ENCODE measurements at places on chromosomes 11 and 22.

- no peak for DNase-seq
Observed at GRCh38 chr11:125075242-125075625, 12.1 kb downstream of the SLC37A2 start.

GRCh38 chr11:75200051-75200450, 40.5 kb upstream of the TPBGL start:
- DNase-seq: no peak

- DNase-seq: peak; percentile 70
Observed at GRCh38 chr11:133078591-133079404, 453.5 kb downstream of the OPCML start.

DNA sequence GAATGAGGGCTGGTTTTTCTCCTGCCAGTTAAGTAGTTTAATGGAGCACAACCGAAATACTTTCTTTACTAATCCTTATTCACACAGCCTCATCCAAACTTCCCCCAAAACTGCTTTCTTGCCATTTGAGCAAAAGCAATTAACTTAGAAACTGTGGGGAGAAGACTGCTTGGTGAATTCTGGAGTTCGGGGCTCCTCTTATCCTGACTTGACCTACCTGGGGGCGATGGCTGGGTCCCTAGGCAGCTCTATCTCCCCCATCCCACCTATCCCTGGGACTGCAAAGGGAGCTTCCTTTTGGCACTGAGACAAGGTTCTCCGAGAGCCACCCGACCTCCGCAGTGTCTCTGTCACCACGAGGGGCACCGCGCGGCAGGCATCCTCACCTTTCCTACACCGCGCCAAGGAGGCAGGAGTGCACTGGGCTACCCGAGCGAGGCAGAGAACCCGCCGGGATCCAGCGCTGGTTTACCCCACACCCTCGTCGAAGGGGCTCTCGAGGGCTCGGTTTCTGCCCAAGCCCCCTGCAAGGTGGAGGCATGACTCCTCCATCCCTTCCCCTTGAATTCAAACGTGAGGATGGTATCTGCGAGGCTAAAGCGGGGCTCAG, 759 bp downstream of the DESI1 start:
- peak; percentile 38 for DNase-seq

DNA sequence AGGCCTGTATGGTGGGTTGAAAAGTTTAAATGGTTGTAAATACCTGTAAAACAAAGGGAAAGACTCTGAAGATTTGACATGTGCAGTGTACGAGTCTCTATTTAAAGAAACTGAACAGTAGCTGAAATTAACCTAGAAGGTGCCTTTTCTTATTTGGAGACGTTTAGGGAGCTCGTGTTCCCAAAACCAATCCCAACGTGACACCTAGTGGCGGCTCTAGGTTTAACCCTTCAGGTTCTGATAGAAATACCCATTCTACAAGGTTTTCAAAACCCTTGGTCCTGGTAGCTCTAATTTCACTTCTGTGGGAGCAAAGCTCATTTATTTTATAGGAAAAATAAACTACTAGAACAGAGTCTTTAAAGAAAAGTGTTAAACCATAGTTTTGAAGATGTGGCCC, 258.3 kb downstream of the LRRC4C start:
- peak; percentile 16 for DNase-seq

DNA sequence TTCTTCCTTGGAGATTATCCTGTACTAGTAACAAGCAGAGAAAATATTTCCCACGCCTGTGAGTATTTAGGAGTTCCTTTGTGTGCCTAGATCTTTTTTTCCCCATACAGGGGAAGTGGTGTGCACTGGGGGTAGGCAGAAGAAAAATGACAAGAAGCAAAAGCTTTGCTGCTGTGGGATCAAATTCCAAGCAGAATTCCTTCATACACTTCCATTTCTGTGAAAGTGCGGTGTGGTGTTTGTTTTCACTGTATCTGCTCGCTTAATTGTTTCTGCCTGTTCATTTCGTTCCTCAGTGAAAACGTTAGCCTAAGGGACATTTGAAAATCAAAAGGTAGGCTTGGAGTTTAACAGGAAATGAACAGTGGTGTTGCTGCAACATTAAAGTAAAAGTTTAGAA, 47.9 kb downstream of the BLID start:
- DNase-seq: no peak

GRCh38 chr22:43401661-43402060, 10.2 kb upstream of the MPPED1 start:
- DNase-seq: no peak

- peak; percentile 86 for DNase-seq
Observed at GRCh38 chr11:134124660-134125451, 56.0 kb downstream of the JAM3 start.

- no peak for DNase-seq
Observed at GRCh38 chr11:41947392-41947791, 487.9 kb upstream of the LRRC4C start.

DNA sequence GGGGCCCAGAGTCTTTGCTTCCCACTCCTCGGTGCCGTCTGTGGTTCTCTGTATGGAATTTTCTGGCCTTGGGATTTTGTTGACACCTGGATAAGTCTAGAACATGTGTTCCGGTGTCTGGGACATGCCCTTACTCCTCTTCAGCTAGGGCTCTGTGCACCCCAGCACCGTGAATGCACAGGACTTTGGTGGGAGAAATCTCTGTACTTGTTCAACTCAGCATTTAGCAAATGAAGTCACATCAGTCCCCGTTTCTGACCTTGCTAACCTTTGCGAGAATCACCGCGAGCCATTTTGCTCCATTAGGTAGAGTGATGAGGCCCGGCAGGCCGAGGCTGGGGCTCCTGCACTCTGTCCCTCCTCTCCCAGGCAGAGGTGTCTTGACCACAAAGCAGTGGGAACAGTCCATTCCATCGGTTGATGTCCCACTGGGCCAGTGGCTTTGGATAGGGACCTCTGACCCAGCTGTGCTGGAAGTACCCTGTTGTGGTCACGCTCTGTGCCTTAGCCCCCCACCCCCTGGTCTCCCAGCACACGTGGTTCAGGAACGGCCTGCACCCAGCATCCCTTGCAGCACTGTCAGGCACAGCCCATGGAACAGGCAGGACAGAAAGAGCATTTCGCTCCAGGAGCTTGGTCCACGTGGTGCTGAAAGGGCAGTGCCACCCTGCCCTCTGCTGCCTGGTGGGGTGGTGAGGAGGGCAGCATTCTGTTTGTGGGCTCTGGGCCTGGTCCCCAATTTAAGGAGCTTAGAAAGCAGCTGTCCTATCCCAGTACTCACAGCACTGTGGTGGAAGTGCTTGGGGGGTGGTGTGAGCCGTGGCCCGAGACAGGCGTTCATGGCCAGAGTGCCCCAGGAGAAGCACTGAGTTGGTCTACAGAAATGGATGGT, 73.4 kb downstream of the MED15 start:
- DNase-seq: no peak

DNA sequence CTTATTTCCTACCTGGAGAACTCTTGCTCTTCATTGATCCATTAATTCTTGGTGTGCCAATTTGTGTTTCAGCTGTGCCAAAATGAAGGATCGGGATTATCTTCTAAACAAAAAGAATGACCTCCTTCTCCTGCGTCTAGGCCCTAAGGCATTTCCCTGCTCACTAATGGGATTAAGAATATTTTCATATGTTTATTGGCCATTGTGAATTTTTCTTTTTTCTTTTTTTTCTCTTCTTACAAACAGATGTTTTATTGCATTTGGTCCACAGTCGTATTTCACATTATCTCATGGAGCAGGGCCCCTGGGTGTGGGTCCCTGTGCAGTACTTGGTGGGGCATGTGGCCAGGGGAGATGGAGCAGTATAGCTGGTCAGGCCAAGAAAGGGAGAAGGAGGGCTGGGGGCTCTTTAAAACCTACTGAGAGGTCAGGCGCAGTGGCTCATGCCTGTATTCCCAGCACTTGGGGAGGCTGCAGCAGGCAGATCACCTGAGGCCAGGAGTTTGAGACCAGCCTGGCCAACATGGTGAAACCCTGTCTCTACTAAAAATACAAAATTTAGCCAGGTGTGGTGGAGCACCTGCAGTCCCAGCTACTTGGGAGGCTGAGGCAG, 35.3 kb upstream of the HORMAD2 start:
- no peak for DNase-seq

- peak; percentile 89 for DNase-seq
Observed at GRCh38 chr11:17686231-17686980, 33.0 kb upstream of the MYOD1 start.

- no peak for DNase-seq
Observed at GRCh38 chr22:33894515-33894914, 25.8 kb downstream of the LARGE1 start.

- no peak for DNase-seq
Observed at GRCh38 chr11:110366291-110366690, 63.5 kb upstream of the FDX1 start.

DNA sequence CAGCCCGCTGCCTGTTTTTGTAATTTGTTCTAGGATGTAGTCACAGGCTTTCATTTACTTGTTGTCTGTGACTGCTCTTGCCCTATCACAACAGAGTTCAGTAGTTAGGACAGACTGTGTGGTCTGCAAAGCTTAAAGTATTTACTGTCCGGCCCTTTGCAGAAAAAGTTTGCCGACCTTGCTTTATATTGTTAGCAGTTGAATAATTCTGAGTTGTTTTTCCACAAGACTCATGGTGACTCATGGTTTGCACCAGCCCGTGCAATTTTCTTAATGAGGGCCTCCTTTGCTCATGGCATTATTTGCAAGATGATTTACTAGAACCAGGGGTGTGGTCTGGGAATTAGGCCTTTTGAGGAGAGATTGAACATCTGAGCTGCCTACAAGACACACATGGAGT, 110.6 kb downstream of the SCN3B start:
- DNase-seq: no peak

DNA sequence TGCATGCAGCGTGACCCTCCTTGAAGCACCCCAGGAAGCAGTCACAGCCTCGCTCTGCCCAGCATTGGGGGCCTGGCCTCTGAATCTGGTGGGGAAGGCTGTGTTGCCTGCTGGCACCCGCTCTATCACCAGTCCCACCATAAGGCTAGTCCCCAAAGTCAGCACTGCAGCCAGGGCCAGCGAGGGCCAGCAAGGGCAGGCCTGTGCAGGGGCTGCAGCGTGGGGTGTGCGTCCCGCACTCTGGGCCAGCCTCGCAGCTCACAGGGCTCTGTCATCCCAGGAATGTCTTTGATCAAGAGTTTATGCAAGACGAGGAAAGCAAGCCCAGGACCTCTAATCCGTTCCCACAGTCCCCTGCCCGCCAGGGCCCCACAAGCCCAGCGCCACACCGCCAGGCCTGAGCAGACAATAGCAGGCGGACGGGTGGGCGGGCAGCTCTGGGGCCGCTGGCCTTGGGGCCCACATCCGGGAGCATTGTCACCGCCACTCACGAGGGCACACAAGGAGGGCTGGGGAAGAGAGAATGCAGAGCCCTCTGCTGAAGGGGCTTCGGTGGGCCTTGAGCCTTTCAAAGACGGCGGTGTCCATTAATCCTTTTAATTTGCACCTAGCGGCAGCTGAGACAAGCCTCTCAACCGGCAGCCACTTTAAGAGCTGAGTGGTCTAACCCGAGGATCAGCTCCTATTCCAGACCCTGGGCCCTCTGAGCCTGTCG, 17.1 kb downstream of the LTO1 start:
- DNase-seq: peak; percentile 38

DNA sequence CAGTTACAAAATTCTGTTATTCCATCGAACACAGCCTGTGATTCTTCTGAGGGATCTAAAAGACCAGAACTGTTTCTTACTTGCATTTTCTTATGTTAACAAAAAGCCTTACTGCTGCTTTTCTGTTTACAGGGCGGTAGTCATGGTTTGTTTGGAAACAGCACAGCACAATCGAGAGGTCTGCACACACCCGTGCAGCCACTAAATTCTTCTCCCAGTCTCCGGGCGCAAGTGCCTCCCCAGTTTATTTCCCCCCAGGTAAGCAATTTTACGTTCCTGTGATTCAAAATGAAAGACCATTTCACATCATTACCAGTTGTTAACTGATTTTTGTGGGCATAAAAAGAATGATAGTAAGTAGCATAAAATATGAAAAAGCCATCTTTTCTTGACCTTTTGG, 60.8 kb upstream of the ADSL start:
- DNase-seq: no peak

GRCh38 chr22:44730490-44731356, 21.7 kb upstream of the ARHGAP8 start:
- peak; percentile 31 for DNase-seq

DNA sequence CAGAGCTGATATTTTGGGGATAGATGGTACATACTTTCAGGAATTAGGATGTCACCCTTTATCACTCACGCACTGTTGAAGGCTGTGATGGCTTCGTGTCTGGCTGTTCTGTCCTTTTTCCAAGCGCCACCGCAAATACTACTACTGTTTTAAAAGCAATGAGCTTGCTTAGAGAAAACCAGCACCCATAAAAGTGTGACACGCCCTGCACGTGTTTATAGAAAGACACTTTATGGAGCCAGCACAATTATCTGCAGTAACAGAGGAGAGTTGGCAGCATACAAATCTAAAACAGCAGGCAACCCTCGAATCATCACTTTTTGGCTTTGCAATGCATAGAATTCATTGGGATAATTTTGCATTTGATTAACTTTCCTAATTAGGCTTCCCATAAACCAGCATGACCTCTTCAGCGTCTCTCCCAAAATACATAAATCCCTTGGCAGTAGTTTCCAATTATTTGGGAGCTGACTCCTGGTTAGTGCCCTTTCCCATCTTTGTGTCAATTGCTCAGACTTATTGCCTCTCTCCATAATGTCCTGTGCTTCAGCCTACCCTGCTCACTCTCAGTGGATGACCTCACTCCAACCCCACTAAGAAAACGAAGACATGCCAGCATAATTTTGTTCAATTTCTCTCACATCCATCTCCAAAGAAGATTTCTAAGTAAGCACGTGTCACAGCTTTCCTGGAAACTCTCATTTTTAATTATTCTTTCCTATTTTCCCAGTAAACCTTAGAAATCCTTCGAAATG, 118.7 kb upstream of the LARGE1 start:
- no peak for DNase-seq

GRCh38 chr11:80383655-80384054, 942.8 kb upstream of the TENM4 start:
- peak; percentile 32 for DNase-seq

GRCh38 chr22:18088825-18089568, 11.2 kb downstream of the PEX26 start:
- no peak for DNase-seq

GRCh38 chr11:39144351-39145130, 2314.9 kb downstream of the LRRC4C start:
- no peak for DNase-seq

GRCh38 chr11:107477820-107478219, 20.2 kb upstream of the CWF19L2 start:
- no peak for DNase-seq

DNA sequence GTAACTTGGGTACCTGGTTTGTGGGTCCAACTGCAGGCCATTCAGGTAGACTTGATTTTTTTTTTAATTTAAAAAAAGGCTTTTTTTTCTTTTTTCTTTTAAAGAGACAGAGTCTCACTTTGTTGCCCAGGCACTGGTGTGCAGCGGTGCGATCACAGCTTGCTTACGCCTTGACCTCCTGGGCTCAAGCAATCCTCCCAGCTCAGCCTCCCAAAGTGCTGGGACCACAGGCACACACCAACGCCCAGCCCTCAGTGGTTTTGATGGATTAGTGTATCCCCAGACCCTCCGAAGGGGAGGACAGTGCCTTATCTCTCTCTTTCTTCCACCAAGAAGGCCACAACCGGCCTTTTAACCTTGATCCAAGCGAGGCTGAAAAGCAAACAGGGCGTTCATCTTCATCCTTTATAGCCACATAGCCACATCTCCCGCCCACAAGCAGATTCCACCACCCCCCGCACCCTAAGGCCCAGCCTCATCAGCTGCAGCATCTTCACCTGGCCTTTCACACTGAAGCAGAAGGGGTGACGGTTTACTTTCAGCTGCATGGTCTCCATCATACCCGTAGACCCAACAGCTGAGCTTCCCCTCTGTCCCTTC, 17.6 kb upstream of the COMT start:
- DNase-seq: no peak

Data from SK-N-SH (cell line).